ENCODE measurements at places on chromosomes 4 and X. TPM values are rescaled to one million over a fixed set of nuclear protein-coding genes. Genes with fewer than 3 reads are reported as not detected.

DNA sequence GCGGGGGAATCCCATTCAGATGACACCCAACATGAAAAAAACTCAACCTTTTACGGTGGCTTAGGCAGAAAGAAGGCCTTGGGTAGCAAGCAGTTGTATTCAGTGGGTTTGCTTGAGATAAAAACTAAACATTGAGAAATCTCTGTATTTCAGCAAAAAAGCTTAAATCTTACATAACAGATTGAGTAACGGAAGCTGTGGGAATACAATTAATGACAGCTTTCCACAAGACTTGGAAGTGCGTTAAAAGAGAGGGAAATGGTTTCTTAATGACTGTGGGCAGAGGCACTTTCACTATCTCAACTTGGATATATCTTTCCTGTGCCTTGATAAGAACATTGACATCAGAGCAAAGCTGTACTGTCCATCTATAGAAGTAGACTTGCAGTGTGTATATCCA, 418.5 kb upstream of the HS3ST1 start:
- H3K27ac ChIP-seq = no peak overlapping the region
- no peak overlapping the region for H3K4me3 ChIP-seq
- no peaks in the 10 kb centered on the region for H3K4me1 ChIP-seq
- H3K36me3 ChIP-seq = no peaks in the 10 kb centered on the region

- no peaks in the 10 kb centered on the region for H3K36me3 ChIP-seq
- DNase-seq = peak; percentile 30
- no peak overlapping the region for H3K4me3 ChIP-seq
- H3K27me3 ChIP-seq = no peaks in the 10 kb centered on the region
Measured at GRCh38 chr4:36255577-36255976, 11.3 kb upstream of the ARAP2 start.

DNA sequence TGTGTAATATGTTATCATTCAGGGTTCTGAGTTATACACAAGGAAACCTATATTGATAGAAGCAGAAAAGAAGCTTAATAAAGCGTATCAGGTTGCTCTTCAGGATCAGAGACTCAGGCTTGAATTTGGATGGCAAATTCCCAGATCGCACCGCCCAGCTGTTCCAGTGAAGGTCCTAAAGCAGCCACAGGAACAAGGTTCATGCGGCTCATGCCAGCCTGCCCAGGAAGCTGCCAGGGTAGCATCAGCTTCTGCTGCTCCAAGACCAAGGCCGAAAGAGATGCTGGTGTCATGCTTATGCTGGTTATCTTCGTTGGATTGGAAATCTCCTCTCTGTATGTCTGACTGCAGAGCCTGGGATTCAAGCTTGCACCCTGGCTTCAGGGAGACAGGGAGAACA, 127.7 kb downstream of the MANBA start:
- H3K4me3 ChIP-seq = no peak overlapping the region
- no peaks in the 10 kb centered on the region for H3K27me3 ChIP-seq
- peaks cover 4% of the 10 kb centered on the region for H3K36me3 ChIP-seq
- H3K4me1 ChIP-seq = no peaks in the 10 kb centered on the region
- no peak for DNase-seq
- H3K27ac ChIP-seq = no peak overlapping the region

GRCh38 chr4:139501117-139501516, 47.2 kb downstream of the RAB33B start:
- DNase-seq = no peak
- H3K27me3 ChIP-seq = no peaks in the 10 kb centered on the region
- peaks cover 6% of the 10 kb centered on the region for H3K4me1 ChIP-seq
- H3K36me3 ChIP-seq = peaks cover 11% of the 10 kb centered on the region
- no peak overlapping the region for H3K4me3 ChIP-seq

FAM199X gene
- 11.8 TPM for total RNA-seq
